ENCODE measurements at places on chromosomes 7 and 10.
A peak's percentile ranks its signal among the peaks of the same experiment; 100 is the strongest.

DNA sequence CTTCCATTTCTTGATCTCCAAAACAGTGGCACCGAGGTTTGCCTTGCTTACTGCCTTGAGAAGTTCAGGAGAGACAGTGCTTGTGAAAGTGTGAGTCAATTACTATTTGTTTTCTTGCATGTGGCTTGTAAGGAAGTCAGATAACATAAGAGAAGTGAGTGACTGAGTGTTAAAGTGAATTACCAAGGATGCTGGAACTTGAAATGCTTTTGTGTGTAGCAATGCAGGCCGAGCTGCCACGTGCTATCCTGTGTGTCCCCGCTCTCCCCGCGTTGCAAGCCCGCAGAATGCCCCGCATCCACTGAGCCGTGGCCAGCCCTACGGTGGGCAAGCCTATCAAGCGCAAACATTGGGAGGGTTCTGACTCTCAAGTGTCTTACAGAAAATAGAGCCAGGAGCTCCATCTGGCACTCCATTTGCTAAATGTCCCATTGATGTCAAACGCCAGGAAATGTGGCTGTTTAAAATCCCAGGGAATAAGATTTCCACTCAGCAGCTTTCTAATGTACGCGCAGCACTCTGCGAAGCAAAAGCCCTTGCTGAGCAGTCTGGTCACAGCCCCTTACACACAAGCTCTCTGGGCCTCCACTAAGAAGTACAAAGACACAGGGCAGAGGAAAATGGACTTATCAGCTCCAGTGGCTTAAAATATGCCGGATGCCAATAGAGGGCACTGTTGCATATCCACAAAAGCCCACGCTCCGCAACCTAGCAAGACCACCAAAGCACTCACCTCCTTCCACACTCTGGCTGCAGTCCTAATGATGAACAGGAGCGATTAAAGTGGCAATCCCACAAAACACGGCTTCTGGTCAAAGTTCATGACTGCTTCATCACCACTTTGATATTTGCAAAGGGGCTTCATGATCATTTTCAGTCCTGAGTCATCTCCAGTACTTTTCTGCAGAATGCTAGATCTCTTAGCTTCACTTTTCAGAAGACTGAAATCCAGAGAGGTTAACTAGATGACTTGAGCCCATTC, 158.0 kb upstream of the ITGB1 start:
- DNase-seq = peak; percentile 17

DNA sequence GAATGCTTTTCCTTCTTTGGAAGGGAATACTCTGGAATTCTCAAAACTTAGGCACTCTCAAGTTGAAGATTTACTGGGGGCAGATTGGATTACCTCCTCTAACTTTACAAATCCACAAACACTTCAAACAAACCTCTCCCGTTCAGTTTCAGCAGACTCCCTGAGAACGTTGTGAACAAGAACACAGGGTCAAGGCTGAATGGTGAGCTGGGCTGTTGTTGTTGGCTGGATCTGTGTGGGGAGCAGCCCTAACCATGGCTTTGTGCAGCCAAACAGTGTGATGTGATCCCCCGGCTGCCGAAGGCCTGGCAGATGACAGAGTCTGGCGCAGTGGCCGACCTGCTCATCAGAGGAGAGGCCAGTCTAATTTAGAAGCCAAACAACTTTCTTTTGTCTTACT, 93.1 kb downstream of the BMPER start:
- no peak for DNase-seq

DNA sequence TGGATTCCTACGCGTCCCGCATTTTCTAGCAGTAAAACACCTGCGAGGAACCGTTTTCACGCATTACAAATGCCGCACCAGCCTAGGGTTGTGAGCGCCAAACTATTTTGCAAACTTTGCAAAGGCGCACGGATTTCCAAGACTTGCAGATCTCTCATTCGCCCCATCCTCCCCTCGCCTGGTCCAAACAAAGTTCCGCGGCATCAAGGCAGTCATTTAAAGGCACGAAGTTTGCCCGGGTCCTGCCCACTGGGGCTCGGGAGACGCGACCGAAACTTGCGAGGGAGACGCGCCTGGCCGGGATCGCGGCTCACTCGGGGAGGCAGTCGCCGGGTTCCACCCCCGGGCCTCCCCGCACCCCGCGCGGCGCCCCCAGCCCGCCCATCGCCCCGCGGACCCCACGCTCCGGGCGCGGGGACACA, 613 bp downstream of the USP6NL start:
- peak; percentile 62 for DNase-seq

DNA sequence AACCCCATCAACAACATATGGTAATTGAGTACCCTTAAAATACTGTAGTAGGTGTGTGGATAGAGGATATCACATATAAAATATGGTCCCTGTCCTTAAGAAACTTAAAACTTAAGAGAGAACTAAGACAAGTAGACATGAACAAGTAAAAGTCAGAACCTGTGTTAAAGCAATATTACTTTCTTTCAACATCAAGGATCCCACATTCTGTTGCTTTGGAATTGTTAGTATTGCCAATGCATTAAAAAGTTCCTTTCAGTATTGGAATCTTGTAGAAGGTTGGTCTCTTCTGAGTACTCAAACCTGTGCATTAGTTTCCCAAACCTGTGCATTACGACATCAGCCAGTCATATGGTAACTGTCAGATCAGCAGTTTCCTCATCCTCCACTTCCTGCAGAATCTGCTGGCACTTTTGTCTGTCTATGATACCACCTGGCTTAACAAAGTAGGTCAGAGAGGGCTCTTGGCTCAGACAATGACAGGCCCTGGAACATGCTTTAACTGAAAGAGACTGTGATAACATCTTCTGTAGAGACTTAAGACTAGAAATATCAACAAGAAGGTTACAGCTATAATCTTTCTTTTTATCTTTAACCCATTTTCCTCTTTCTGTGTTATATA, 56.5 kb downstream of the CCDC71L start:
- DNase-seq = peak; percentile 24

GRCh38 chr10:71451754-71452153, 55.0 kb downstream of the CDH23 start:
- DNase-seq = no peak

DNA sequence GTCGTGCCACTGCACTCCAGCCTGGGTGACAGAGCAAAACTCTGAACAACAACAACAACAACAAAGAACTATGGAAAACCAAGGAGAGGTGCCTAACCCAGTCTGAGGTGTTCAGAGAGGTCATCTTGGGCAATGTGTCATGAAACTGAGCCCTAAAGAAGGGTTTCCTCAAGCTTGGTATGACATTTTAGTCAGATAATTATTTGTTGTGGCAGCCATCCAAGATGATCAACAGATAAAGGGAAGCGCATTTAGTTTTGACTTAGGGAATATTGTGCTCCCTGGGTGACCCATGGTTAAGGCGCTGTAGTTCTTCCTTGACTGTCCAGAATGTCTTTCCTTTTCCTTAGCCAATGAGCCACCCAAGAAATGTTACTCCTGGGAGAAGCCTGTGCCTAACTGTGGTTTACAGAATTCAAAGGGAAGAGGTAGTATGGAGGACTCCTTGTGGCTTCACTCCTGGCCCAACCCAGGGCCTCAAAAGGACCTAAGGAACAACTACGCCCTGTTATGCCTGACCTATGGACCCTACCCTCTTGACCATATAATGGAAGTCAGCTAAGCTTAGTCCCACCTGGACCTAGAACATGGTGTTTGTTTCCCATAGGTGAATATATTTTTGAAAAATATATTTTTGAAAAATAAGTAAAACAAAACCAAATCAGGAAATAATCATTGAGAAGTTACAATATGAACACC, 42.4 kb downstream of the TPST1 start:
- no peak for DNase-seq

GRCh38 chr10:12513775-12514673, 164.7 kb downstream of the CAMK1D start:
- DNase-seq = no peak

- DNase-seq = peak; percentile 45
Observed at GRCh38 chr10:69800109-69800508, 1.6 kb upstream of the COL13A1 start.

Measured in OCI-M1 (cell line).